ENCODE measurements at places on chromosomes 1 and 21.

DNA sequence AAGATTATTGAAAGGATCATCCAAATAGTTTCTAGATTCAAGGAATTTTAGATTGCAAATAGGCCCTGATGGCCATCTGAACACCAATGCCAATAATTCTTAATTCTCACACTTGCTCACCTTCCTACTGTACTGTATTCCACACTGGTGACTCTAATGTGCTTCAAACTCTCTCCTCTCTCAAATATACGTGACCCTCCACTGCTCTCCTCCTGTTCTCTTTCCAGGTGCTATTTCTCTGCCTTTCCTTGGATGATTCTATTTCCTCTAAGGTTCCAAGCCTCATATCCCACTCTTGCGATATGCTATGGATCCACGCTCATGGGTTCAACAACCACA lies 28.6 kb downstream of the KMO start:
- no peak for DNase-seq

- no peak for DNase-seq
Measured at GRCh38 chr21:28444111-28444510, 548.6 kb downstream of the LTN1 start.

- DNase-seq, result no peak
Measured at GRCh38 chr1:59323879-59324278, 27.0 kb downstream of the FGGY start.

DNA sequence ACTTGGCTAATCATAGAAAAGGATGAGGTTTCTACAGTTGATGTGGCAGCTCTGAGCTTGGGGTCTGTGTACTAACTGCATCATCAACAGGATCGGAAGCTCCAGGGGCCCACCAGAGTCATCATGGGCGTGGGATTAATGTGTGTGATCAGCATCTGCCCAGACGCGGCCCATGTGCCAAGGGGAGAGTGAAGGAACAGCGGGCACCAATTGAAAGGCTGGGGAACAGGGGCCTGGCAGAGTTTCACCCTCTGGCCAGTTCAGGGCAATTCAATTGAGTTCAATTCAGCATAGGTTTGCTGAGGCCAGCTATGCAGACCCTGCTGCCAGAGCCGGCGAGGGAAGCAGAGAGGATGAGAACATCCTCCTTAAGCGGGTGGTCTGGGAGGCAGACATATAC lies 260.0 kb upstream of the AJAP1 start:
- no peak for DNase-seq

DNA sequence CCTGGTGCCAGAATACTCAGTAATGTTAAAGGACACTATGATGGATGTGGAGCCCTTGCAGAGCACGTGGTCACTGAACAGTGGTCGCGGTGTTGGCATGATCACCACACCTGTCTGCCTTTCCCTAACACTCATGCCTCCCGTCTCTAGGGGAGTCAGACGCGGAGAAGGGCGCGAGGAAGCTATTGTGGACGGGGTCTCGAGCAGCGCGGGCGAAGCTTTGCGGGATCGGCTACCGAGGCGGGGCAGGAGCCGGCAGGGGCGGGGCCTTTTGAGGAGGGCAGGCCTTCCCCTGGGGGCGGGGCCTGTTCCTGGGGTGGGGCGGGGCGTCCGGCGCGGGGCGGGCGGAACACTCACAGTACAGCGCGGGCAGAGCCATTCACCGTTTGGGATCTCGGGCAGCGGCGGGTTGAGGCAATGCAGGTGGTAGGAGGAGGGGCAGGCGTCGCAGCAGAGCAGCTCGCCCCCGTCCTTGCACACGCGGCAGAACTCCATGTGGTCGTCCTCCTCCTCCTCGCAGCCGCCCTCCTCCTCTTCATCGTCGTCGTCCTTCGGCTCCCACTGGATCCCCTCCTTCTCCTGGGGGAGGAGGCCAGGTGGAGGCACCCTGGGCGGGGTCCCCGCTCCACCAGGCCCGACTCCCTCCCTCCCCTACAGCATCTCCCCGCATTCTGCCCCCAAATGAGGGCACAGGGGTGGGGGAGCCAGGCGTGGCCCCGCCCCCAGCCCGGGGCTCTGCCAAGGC lies 31.5 kb downstream of the CHD5 start:
- DNase-seq, result peak; percentile 81

DNA sequence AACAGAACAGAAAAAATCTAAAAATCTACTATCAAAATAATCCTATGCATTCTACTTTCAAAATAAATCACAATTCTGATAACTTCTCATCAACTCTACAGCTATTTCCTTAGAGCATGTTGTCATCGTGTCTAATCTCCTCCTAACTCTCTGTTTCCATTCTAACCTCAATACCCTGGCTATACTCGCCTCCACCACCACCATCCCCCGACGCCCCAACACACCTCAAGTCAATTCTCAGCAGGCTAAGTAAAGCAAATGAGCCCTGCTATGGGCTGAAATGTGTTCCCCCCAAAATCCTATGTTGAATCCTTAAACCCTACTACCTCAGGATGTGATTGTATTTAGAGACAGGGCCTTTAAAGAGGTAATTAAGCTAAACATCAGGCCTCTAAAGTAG lies 34.6 kb downstream of the NRDC start:
- no peak for DNase-seq

DNA sequence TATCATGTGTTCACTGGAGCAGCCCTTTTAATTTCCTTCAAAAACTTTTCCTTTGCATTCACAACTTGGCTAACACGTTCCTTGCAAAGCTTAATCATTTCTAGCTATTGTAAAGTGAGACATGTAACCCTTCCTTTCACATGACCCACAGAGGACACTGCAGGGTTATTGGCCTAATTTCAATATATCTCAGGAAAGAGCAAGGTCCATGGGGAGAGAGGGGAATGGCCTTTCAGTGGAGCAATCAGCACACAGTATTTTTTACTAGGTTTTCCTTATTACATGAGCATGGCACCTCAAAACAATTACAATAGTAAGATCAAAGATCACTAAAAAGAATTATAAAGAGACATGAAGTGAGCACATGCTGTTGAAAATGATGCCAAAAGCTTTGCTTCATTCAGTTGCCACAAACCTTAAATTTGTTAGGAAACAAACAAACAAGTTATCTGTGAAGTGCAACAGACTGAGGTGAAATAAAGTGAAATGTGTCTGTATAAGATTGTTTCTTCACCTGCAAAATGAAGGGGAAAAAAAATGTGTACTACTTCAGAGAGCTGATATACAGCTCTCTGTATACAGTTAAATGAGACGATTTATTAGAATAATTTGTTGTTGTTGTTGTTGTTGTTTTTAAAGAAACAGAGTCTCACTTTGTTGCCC lies 61.5 kb downstream of the EIF4G3 start:
- DNase-seq, result no peak

DNA sequence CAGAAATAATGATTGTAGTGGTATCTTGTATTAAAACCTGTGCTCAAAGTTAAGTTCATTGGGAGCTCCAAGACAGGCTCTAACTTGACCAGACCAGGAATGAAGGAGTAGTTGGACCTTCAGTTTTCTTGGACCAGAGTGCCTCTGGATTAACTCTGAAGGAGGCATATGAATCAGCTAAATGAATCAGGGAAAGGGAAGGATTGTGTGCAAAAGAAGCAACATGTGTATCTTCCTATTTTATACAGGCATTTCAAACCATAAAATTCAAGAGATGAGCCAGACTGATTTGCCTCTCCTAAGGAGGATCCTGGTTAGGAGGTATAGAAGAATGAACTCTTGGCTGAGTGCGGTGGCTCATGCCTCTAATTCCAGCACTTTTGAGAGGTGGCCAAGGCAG lies 71.4 kb downstream of the CC2D1B start:
- DNase-seq, result no peak

DNA sequence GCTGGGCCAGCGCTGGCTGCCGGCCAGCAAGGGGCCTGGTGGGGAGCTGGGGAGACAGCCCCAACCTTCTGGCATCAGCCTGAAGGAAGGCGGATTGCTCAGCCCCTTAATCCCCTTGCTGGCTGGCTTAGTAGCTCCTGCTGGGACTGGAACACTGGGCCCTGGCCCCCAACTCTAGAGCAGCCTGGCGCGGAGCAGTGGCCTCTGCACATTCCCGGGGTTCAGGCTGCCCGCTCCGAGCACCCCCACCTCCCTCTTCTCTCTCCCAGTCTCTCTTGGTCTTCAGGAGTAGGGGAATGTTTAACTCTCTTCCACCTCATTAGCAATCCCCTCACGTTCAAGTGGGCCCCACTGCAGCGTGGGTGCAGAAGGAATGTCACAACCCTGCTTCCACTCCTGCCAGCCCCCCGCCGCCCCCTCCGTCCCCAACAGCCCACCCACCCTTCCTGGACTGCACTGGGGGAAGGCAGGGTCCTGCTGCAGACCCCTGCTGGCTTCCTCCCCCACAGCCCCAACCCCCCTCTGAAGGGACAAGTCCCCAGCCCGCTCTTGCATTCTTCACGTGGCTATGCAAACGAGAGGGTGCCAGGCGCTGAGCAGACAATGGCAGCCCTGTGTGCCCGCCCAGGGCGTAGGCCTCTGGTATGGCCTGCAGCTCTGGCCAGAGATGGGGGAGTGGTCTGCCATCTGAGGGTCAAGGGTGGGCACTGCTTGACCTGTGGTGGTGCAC lies 980 bp upstream of the CLDN19 start:
- DNase-seq, result no peak

- no peak for DNase-seq
Measured at GRCh38 chr21:42563686-42564085, 50.0 kb downstream of the SLC37A1 start.

DNA sequence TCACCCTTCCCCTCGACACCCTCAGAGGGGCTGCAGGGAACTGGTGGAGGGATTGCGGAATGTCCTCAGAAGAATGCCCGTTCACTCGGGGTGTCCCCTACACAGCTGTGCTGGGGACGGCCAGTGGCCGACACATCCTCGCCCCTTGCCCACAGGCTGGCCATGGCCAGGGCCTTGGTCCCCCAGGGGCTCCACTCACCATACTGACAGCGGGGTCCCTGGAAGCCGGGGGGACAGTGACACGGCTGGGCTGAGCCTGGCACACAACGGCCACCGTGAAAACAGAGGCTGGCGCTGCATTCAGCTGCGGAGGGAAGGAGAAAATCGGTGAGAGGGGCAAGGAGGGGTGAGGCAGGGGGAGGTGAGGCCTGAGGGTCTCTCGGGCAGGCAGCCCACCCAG lies 31.7 kb downstream of the MEGF6 start:
- no peak for DNase-seq

DNA sequence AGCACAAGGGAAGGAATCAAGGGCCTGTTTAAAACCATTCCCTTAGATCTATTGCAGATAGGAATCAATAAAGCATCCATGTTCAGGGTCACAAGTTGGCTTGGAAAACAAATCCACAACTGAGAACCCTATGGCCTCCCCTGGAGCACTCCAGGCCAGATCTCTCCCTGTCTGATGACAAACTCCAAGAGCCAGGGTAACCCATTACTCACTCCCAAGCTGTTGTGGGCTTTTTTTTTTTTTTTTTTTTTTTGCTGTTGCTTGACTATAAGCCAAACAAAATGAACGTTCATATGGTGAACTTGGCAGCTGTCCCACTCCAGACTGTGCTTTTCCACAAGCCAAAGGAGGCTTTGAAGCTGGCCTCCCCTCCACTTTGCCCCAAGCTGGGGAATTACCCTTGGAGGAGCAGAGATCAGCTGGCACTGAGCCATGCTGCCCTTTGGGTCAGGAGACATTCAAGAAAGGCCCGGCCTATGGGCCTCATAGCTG lies 35.7 kb upstream of the VAV3 start:
- DNase-seq, result no peak

DNA sequence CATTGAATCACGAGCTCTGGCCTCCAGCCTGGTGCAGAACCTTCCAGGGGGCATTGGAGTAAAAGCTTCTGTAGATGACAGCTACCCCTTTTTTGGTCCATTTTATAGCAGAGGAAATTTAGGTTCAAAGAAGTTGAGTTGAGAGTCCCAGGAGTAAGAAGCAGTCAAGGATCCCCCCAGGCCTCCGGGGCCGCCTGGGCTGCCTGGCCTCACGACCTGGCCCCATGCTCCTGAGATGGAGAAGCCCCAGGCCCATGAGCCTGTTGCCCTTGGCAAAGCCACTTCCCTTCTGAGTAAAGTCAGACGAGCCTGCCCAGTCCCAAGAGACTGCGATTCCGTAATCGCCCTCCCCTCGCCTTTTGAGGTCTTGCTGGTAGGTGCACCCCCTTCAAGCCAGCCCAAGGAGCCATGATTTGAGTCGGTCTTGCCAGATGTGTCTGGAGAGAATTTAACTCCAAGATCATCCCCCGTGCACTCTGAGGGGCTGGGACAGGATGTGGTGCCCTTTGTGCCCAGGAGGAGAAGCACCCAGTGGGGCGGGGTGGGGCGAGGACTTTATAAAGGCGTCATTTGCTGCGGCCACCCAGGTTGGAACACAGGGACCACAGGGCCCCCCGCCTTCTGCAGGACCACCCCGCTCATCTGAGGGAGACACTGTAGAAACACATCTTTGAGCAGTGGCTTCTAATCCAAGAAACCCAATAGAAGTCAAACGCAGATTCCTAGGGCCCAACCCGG lies 30.1 kb downstream of the PDE9A start:
- DNase-seq, result no peak

GRCh38 chr1:25922056-25922970 lies 16.1 kb upstream of the STMN1 start:
- peak; percentile 85 for DNase-seq

GRCh38 chr1:181936269-181936668 lies 125.2 kb downstream of the ZNF648 start:
- no peak for DNase-seq

DNA sequence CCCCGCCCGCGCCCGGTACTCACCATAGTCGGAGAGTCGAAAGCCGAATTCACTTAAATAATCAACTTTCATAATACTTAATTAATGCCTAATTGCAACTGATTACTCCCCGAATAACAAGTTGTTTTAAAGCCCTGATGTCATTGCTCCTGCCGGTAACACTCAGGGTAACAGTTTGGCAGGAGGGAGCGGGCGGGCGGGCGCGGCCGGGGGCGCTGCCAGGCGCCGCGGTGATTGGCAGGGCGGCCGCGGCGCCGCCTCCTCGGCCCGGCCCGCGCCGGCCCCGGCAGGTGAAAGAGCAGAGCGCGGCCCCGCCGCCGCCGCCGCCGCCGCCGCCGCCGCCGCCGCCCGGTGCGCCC lies 102.2 kb downstream of the CASZ1 start:
- peak; percentile 35 for DNase-seq

- DNase-seq, result peak; percentile 54
Measured at GRCh38 chr1:115976062-115976920, at the start of gene SLC22A15. Gene SLC22A15 (plus strand): TSS chr1:115976513. CDS start chr1:115976628, 115 bp downstream.

Measured in NCI-H146 (cell line).